ENCODE measurements at places on chromosomes 1 and 21. TPM values are rescaled to one million over a fixed set of nuclear protein-coding genes. Genes with fewer than 3 reads are reported as not detected.

DNA sequence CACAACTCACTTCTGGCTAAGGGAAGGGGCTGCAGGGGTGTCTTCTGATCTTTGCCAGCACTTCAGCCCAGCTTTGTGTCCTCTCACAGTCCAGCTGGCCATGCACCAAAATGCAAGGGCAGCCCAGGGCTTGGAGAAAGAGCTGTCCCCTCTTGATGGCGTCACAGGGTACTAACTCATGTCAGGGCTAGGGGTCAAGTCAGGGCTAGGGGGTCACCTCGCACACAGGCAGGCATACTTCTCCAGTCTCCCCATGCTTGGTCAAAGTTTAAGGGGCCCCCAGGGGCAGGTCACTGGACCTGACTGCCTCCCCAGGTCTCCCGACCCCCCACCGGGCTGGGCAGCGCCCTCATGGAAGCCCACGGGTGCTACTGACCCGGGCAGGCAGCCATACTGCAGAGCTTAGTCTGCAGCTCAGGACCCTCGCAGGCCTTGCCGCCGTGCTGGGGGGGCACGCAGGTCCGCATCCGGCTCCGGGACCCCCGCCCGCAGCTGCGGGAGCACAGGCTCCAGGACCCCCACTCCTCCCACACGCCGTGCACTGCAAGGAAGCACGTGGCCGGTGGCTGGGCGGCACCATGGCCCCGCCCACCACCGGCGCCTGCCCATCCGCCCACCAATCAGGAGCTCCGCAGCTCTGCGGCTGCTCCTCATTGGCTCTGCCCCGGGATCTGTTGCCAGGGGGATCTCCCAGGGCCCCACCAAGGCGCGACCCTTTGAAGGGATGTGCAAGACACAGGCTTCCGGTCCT lies 21.5 kb downstream of the ADGRB2 start:
- no peaks in the 10 kb centered on the region for H3K36me3 ChIP-seq
- no peak for DNase-seq
- H3K4me3 ChIP-seq = no peak overlapping the region
- peaks cover 33% of the 10 kb centered on the region for H3K4me1 ChIP-seq
- no peak overlapping the region for H3K27ac ChIP-seq

DNA sequence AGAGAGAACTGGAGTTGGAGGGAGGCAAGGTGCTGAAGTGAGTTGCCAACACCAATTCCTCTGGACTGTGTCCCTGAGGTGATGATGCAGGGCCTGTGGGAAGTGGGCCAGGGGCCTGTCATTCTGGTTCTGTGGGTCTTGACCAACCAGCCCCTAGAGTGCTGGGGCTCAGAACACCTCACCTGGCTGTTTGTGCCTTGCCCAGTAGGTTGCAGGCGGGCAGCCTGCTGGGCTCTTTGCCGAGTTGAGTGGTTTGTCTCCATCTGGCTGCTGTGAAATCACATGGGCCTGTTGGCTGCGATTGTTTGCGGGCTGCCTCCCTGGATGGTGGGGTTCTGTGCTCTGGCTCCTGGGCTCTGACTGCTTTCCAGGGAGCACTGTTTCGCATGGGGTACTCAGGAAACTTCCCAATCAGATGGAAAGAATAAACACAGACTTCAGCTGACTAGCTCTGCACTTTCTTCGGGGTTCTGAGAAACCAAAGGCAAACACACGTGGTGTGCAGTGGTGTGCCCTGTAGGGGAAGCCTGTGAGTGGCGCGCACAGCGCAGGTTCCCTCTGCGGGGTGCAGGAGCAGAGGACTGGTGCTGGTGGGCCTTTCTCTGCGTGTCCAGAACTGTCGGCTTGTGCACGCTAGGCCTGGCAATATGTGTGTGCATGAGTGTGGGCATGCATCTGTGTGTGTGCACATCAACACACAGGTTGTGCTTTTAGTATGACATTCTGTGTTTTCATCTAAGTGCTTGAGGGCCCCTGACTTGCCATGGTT lies 95.1 kb downstream of the RHOU start:
- peaks cover 55% of the 10 kb centered on the region for H3K27me3 ChIP-seq
- DNase-seq = no peak
- H3K36me3 ChIP-seq = peaks cover 3% of the 10 kb centered on the region
- H3K4me3 ChIP-seq = no peak overlapping the region
- H3K27ac ChIP-seq = no peak overlapping the region
- peaks cover 63% of the 10 kb centered on the region for H3K4me1 ChIP-seq

DNA sequence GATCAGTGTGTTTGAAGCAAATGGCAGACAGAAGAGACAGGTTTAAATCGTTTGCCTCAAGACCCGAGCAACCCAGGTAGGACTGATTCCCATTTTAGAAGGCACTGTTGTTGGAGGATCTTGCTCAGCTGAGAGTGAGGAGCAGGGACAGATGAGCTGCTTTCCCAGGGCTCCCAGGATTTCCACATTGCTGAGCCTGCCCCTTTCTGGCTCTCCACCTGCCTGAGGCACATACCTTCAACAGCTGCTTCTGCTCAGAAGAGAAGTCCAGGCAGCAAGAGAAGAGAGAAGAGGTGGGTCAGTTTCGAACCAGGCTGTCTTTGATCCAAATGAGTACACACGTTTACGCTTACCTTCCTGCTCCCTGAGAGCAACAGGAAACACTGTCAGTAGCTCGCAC lies 5.7 kb downstream of the TNNT2 start:
- no peak for DNase-seq
- H3K4me3 ChIP-seq = no peak overlapping the region

Gene FAM78B
- 0.82 TPM for total RNA-seq

Gene SLC5A9
- not detected for total RNA-seq

GRCh38 chr1:206847946-206848345 lies 17.5 kb upstream of the IL20 start:
- no peaks in the 10 kb centered on the region for H3K36me3 ChIP-seq
- H3K27ac ChIP-seq = no peak overlapping the region
- DNase-seq = no peak
- H3K4me1 ChIP-seq = no peaks in the 10 kb centered on the region
- H3K27me3 ChIP-seq = peaks cover 46% of the 10 kb centered on the region
- no peak overlapping the region for H3K4me3 ChIP-seq

Gene EDARADD
- total RNA-seq = 11.8 TPM

Data from activated CD8-positive, alpha-beta memory T cell treated with anti-CD3 and anti-CD28 coated beads, Interleukin-2, amount 10 ng/mL, durations not matched to agents 7 days and 5 days (primary cell).